Cardiac muscle cell (in vitro differentiated cells and primary cell): ENCODE measurements at places on chromosomes 6 and 20. TPM values are rescaled to one million over a fixed set of nuclear protein-coding genes. Genes with fewer than 3 reads are reported as not detected.

The FGD2 gene
- polyA plus RNA-seq = 0.24 and 0.29 TPM in 2 replicates

The LHFPL5 gene
- polyA plus RNA-seq = not detected in 2 replicates

The MAD2L1BP gene
- 53.7 and 60.6 TPM in 2 replicates for polyA plus RNA-seq

The FAM184A gene
- 4.8 and 9.1 TPM in 2 replicates for polyA plus RNA-seq

The NR2E1 gene
- polyA plus RNA-seq = not detected in 2 replicates

The BHLHE23 gene
- polyA plus RNA-seq = not detected in 2 replicates

The STMND1 gene
- polyA plus RNA-seq = not detected in 2 replicates

The PRKN gene
- 11.7 and 14.5 TPM in 2 replicates for polyA plus RNA-seq

The PDYN gene
- 1.2 TPM in 1 of 2 replicates, not detected in the other for polyA plus RNA-seq

GRCh38 chr6:167336844-167337630, 12.2 kb downstream of the TTLL2 start:
- DNase-seq = no peak

DNA sequence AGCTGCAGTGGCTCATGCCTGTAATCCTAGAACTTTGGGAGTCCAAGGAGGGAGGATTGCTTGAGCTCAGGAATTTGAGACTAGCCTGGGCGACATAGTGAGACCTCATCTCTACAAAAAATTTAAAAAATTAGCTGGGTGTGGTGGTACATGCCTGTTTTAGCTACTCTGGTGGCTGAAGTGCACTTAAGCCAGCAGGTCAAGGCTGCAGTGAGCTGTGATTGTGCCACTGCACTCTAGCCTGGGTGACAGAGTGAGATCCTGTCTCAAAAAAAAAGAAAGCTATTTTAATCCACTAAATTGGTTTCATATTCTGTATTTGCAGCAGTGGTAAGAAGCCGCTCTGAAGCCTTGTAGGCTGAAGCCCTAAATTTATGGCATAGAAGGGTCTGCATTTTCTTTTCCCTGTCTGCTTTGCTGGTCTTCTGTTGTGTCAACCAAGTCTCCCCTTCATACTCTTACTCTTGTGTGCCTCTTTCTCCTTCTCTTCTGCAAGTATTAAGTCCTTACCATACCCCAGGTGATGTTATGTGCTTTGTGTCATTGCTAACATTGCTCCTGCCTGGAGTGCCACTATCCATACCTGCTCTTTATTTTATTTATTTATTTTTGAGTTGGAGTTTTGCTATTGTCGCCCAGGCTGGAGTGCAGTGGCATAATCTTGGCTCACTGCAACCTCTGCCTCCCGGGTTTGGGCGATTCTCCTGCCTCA, 70.9 kb downstream of the MYO6 start:
- no peak for DNase-seq

DNA sequence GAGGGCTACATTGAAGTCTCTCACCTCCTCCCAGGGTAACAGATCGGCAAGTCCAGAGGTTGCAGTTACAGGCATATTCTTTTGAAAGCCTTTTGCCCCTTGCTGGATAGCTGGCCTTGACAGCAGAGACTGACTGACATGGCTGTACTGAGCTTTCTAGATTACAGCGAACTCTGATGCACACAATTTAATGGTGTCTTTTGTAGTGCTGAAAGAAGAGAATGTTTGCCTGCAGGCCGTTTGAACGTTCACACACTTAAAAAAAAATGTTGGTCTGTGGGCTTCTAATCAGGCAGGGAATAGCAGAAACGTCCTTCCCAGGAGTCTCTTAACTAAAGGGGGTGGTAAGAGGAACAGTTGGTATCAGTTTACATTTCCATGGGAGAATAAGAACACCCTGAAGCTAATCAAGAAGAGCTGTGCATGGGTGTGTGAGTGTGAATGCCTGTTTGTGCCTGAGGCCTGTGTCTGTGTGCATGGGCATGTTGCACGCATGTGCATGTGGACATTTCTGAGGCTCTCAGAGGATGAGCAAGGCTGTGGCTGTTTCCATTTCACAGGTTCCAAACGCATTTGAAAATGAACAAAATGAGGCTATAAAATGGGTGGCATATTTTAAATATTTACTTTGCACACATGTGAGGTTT, 213.9 kb upstream of the SSTR4 start:
- peak; percentile 46 for DNase-seq

DNA sequence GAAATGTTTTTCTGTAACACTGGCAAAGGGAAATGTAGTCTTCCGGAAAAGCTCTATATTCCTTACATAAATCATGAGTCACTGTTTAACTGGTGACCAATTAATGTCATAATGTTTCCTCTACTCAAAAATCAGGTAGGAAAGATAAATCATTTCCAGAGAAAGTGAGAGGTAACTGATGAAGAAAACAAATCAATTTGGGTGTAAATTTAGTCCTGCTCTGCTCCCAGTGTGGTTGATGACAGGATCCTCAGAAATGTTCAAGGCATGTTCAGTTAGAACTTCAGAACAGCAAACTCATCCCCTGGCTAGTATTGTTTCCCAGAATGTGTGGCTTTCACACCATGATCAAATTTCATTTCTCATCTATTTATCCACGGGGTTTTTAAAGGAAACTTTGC, 38.8 kb upstream of the SPACA1 start:
- no peak for DNase-seq

GRCh38 chr6:110422444-110422822, 7.1 kb upstream of the DDO start:
- no peak for DNase-seq

GRCh38 chr6:46653439-46654195, 842 bp downstream of the SLC25A27 start:
- DNase-seq = no peak

DNA sequence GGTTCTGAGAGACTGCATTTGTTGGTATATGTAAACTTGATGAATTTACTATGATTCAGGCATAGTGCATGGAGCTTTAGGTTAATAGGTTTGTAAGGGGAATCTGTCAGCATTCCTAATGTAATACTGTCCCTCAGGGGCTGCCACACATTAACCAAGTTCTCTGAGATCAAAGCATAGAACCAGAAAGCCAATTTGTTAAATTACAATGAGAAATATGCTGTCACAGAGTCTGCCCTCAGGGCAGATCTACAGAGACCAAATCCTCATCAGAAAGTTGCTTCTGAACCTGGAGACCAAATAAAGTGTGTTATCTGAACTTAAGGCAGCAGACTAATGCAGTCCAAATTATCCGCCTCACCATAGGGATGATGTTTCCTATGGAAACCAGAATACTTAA, 250.8 kb upstream of the HTR1E start:
- no peak for DNase-seq

DNA sequence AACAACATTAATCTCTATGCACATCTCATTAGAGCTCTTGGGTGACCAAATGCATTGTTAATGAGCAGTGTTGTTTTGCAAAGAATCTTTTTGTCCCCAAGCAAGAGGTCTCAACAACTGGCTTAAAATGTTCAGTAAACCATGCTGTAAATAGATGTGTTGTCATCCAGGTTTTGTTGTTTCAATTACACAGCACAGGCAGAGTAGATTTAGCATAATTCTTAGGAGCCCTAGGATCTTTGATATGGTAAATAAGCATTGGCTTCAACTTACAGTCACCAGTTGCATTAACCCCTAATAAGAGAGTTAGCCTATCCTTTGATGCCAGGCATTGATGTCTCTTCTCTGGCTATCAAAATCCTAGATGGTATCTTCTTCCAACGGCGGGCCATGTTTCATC, 23.3 kb downstream of the NUP153 start:
- DNase-seq = no peak

DNA sequence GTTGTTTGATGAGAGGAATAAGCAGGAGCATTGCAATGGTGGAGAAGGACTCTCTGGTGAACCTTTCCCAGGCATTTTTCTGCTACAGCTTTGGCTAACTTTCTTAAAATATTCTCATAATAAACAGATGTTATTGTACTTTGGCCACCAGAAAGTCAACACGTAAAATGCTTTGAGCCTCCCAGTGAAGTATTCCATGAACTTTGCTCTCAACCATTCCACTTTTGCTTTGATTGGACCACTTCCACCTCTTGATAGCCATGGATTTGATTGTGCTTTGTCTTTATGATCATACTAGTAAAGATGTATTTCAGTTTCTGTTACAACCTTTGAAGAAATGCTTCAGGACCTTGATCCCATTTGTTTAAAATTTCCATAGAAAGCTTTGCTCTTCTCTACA, 241.1 kb downstream of the TENT5A start:
- no peak for DNase-seq

DNA sequence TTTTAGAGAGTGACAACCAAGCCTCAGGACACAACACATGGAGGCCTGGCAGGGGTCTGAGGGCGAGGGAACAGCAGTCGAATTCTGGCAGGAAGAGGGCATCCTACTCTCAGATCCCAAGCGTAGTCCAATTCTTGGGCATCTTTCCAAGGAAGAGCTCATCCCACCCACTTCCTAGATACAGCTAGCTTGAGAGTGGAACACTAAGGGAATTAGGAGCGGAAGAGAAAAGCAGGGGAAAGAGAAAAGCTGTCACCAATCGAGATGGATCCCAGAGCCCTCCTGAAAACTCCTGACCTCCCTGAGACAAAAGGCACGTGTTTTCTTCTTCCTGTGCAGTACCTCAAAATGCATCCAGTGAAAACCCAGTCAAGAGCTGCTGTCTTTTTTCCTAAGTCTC, 67.1 kb downstream of the GFOD1 start:
- DNase-seq = peak; percentile 39

GRCh38 chr20:24998121-24998520, 5.6 kb upstream of the APMAP start:
- no peak for DNase-seq

DNA sequence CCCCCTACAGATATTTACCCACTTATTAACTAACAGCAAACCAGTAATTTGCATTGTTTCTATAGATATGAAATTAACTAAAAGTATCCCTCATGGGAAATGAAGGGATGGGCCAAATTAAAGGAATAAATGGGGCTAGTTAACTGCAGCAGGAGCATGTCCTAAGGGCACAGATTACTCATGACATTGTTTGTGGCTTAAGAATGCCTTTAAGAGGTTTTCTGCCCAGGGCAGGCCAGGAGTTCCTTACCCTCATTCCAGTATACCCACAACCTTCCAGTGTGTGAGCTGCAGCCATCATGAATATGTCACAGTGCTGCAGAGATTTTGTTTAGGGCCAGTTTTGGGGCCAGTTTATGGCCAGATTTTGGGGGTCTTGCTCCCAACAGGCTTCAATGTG, 1101.9 kb downstream of the PRIM2 start:
- DNase-seq = no peak
